ENCODE measurements at places on chromosomes 6 and 20.

- DNase-seq, result no peak
Measured at GRCh38 chr6:128586095-128586494, 65.7 kb upstream of the PTPRK start.

DNA sequence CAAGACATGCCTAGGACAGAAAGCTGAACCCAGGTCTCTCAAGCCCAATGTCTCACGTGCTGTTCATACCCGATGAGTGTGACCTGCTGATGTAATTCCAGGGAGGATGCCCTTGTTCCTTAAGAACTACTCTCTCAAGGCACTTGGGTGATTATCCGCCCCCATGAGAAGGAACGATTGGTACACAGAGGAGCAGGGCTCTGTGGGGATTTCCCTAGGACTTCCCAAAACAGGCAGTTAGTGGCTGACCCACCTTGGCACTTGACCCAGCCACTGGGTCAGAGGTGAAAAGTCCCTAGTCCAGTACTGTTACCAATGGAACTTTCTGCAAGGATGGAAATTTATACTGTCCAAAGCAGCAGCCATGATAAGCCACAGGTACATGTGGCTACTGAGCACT, 9.2 kb upstream of the BPIFB6 start:
- no peak for DNase-seq

DNA sequence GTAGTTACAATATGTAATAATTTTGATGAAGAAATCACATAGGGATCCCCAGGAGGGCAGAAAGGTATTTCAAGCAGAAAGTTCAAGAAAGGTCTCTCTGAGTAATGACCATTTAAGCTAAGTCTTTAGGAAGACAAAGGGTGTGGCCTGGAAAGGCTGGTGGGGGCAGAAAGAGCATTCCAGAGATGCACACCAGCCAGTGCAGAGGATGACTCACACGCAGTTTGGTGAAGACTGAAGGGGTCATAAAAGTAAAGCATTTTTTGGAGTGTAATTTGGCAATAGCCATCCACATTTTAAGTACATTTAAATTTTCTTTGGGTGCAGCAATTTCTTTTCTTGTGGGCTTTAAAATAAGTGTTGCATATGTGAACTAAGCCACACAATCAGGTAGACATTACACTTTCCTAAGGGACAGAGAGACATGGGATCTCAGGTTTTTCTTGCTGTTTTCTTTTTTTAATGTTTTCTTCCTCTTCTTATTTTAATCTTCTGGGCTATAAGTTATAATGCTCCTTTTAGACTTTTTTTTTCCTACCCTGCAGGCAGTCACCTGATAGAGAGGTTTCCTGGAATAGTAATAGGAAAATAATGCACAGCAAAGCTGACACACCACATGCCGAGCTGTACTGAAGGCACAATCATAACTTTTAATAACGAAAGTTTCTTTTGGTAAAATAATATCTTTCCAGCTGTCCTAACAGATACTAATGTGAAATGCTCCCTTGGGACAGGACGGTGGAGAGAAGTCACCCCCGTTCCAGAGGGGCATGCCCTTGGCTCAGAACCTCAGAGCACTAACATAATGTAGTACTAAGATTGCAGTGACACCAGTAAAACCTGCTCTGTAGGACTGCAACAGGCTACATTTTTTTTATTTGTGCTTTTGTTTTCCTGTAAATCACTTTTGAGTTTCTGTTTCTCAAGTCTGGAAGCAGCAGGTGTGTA, 49.6 kb upstream of the PTPRK start:
- DNase-seq, result no peak

DNA sequence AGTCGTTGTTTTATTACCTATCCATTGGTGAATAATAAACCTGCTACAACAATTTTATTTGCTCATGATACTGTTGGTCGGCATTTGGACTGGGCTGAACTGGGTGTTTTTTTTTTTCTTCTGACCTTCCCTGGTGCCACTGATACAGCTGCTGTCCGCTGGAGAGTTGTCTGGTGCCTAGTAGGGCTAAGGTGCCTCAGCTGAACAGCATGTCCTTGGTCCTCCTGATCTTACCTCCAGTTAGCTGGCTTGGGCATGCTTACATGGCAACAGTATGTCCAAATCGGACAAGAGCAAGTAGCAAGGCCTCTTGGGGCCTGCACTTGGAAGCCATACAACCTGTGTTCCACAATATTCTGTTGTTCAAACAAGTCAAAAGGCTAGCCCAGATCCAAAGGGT, 563.4 kb downstream of the BMP2 start:
- no peak for DNase-seq

All from OCI-LY7 (cell line).